ENCODE measurements at places on chromosomes 3 and 15. TPM values are rescaled to one million over a fixed set of nuclear protein-coding genes. Genes with fewer than 3 reads are reported as not detected.

GRCh38 chr3:50532062-50532705 lies 28.8 kb upstream of the CACNA2D2 start:
- H3K27me3 ChIP-seq: no peaks in the 10 kb centered on the region
- no peak for DNase-seq
- no peak overlapping the region for H3K27ac ChIP-seq
- peaks cover 31% of the 10 kb centered on the region for H3K4me1 ChIP-seq

- H3K4me3 ChIP-seq: no peak overlapping the region
- no peaks in the 10 kb centered on the region for H3K27me3 ChIP-seq
- H3K27ac ChIP-seq: no peak overlapping the region
- no peak for DNase-seq
- H3K36me3 ChIP-seq: no peaks in the 10 kb centered on the region
Observed at GRCh38 chr3:105473521-105474223, 107.0 kb downstream of the ALCAM start.

The MAP1A gene
- 4.4 TPM for polyA plus RNA-seq

GRCh38 chr3:155956508-155957411 lies 86.3 kb downstream of the GMPS start:
- no peaks in the 10 kb centered on the region for H3K4me1 ChIP-seq
- DNase-seq: no peak
- no peaks in the 10 kb centered on the region for H3K36me3 ChIP-seq
- H3K27me3 ChIP-seq: no peaks in the 10 kb centered on the region
- H3K27ac ChIP-seq: no peak overlapping the region

- no peak for DNase-seq
- H3K27ac ChIP-seq: no peak overlapping the region
- H3K4me1 ChIP-seq: peaks cover 14% of the 10 kb centered on the region
- H3K36me3 ChIP-seq: peaks cover 4% of the 10 kb centered on the region
- no peak overlapping the region for H3K4me3 ChIP-seq
Observed at GRCh38 chr3:129463716-129464115, 23.7 kb downstream of the IFT122 start.

DNA sequence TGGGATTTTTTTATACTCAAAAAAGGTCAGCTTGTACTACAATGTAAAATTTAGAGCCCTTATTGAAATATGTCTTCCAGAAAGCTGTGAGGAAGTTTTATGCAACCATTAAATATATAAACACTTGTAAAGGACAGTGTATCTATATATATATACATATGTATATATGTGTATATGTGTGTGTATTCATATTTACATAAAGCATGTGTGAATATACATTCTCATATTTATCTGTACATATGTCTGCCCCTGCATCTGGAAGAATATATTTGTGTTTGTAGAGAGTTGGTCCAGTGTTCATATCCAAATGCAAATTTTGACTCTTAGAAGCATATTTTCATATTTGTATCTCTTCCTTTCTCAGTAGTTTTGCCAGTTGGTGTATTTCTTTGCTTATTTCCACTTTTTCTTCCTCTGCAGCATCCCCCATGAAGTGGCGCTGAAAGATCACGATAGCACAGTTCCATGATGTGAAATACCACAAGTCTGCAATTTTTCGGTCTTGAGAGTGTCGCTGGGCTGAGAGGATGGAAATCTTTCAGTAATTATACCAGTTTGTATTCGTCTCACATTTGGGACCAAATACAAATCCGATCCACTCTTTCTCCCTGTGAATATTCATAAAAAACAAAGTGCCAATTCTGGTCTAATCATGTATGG lies 311.7 kb upstream of the DPH6 start:
- H3K4me3 ChIP-seq: no peak overlapping the region
- H3K36me3 ChIP-seq: no peaks in the 10 kb centered on the region
- H3K27ac ChIP-seq: no peak overlapping the region

GRCh38 chr15:56877255-56877970 lies 41.0 kb upstream of the TCF12 start:
- no peaks in the 10 kb centered on the region for H3K36me3 ChIP-seq
- no peak overlapping the region for H3K4me3 ChIP-seq

DNA sequence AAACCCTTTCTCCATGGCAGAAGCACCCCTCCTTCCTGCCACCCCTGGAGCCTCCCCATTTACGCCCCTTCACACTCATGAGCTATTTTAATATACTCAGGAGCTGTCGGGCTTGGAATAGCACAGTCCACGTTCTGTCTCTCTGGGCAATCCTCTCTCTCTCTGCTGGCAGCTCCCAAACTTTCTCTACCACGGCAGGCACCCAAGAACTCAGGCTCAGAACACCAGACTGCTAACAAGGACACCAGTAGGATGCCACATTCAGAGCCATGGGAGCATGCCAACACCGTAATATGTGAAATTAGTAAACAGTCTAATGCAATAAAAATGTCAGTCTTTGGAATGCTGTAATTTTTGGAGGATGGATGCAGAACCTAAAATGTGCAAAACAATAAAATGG lies 19.3 kb downstream of the TNFAIP8L3 start:
- no peak overlapping the region for H3K27ac ChIP-seq
- H3K36me3 ChIP-seq: no peaks in the 10 kb centered on the region
- H3K27me3 ChIP-seq: no peaks in the 10 kb centered on the region
- no peak overlapping the region for H3K4me3 ChIP-seq
- no peak for DNase-seq
- H3K4me1 ChIP-seq: peaks cover 10% of the 10 kb centered on the region

The MB21D2 gene
- polyA plus RNA-seq: not detected

The FGF7 gene
- polyA plus RNA-seq: not detected

DNA sequence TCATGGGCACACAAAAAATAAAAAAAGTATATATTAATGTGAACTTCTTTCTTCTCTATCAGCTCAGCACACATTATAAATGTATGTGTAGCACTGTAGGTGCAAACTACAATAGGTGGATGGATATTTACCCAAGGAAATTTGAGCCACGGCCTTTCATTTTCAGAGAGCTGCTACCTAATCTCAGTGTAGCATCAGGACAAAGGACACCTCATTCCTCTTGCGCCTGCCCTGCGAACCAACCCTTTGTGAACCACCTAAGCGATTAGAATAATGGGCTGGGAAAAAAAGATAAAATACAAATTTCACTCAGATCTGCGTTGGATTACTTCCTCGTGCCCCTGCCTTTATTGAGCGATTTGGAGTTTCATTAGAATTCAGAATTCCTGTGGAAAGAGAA lies 263.2 kb downstream of the NR2F2 start:
- peaks cover 6% of the 10 kb centered on the region for H3K27me3 ChIP-seq
- DNase-seq: no peak

The THAP10 gene
- 0.28 TPM for polyA plus RNA-seq

DNA sequence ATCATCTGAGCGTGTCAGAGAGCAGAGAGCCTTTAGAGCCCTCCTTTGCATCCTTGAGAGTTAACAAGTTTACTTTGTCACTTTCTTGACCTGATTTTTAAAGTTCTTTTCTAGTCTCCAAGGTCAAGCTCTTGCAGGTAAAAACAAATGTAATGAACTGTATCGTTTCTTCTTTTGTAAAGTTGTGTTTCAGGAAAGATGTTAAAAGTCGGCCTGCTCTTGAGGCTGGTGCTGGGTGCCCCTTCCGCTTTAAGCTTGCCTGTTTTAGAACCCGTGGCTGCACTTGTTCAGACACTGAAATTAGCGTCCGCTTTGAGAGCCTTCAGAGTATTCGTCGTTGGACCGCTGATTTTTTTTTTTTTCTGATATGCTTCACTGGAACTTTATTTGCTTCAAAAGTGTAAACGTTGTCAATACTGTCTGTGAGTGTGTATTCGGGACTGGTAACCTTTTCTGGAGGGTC lies 52.6 kb upstream of the ULK4 start:
- H3K27me3 ChIP-seq: no peaks in the 10 kb centered on the region
- DNase-seq: no peak
- peak overlapping the region; percentile 85 for H3K4me3 ChIP-seq
- H3K27ac ChIP-seq: peak overlapping the region; percentile 90
- H3K36me3 ChIP-seq: no peaks in the 10 kb centered on the region

DNA sequence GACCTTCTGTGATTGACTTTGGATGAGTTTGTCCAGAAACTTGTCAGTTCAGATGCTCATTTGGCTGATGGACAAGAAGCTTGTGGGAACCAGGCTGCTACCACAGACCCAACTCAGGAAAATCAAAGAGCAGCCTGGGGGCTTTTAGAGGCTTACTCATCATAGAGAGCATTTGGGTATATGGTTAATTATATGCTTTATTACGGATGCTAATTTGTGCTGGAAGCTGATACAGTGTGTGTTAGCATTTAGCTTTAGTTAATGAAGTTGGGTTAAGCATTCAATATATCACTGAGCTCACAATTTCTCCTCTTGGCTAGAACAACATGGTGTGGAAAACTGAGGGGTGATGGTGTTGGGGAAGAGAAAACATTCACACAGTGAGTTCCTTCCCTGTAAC lies 664.2 kb upstream of the CFAP20DC start:
- H3K36me3 ChIP-seq: no peaks in the 10 kb centered on the region
- no peak overlapping the region for H3K4me3 ChIP-seq
- no peak for DNase-seq
- no peaks in the 10 kb centered on the region for H3K4me1 ChIP-seq
- H3K27ac ChIP-seq: no peak overlapping the region

Measured in K562 (cell line).